Stimulated activated CD8-positive, alpha-beta memory T cell treated with anti-CD3 and anti-CD28 coated beads, Interleukin-12 subunit alpha, Interleukin-12 subunit beta, amount 100 ng/mL, for 4 hours (primary cell): ENCODE measurements at places on chromosomes 7 and 10.

DNA sequence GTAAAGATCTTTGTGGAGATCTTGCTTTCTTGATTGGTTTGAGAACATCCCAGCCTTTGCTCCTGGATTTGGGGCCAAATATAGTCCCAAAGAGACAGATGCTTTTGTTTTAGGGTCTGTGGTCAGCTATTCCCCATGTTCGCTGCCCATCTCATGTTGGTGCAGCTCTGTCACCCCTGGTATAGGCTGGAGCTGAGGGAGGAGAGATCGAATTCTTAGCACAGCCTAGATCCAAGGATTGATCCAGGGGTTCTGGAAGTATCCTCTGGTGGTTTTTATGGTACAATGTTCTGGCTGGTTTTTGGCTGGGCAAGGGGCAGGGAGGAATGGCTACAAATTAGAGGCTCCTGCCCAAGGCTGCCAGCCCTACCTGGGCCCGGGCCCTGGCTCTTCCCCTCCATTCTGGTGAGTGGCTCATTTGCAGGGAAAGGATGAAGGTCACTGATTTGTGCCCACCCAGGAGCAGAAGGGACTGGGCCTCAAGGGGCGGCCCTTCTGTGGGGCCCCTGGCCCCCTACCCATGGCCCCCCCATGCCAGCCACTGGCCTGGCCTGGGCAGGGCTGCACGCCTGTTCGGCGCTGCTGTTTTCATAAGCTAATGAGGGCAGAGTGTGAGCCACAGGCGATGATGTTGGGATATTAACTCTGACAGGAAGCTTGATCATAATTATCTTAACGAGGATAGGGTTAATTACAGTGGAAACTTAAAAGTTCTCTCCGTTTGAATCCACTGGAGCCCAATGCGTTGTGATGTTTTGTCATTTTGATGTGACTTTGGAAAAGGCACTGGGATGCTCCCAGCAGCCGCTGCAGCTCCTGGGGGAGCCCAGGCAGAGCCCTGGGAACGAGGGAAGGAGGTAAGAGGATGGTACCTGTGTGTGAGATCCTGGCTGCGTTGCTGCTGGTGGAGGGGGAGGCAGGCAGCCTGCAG, 600.6 kb downstream of the LRMDA start:
- DNase-seq, result no peak

DNA sequence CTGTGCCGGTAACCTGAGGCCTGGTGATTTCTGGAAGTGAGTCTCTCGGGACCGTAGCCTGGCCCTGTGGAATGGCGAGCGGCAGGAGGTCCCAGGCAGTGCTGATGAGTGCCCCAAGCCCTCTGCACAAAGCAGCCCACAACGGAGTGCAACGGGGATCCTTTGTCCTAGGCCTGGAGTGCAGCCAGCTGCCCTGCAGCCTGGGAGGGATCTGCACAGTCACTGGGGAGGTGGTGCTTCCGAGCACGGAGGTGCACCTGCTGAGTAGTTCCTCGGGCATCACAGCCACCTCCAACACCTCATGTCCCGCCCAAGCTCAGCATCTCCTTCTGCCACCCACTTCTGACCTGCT, 162.8 kb upstream of the ZMIZ1 start:
- no peak for DNase-seq

GRCh38 chr7:82404652-82405051, 38.9 kb downstream of the CACNA2D1 start:
- no peak for DNase-seq

- no peak for DNase-seq
Measured at GRCh38 chr10:132255489-132256344, 52.0 kb downstream of the STK32C start.

DNA sequence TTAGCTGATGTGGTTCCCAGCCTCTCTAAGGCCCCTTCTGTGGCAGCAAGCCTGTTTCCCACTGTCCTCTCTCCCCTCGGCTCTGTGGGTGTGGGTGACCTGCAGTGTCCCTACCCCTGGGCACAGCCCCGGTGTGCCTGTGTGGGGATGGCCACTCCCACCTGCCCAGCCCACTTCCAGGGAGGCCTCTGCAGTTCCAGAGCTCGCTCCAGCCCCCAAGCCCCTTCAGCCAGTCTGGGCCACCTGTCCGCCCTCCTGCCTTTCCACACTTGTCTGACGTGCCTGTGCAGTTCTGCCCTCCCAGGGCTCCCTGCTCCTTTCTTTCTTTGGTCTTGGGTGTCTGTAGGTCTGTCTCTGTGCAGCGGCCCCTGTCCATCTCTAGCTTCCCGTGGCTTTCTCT, 127.0 kb upstream of the PPIF start:
- no peak for DNase-seq

- DNase-seq, result no peak
Measured at GRCh38 chr7:159139639-159140038, 5.0 kb downstream of the VIPR2 start.

DNA sequence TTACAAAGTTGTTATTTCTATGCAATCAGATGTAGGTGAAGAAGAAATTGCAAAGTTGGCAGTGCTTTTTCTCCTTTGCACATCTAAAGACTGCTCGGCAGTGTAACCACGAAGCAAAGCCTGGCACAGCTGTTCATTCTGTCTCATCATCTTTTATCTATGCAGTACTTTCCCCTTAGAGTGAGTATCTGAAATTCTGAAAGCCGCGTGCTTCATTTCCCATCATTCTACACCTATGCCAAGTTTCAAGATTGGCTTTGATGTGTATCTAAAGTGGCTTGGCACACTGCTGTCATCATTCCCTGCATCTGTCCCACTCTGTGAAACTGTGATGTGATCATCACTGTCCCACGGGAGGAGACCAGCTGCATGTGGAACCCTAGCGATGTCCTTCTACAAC, 15.2 kb downstream of the SOSTDC1 start:
- no peak for DNase-seq

DNA sequence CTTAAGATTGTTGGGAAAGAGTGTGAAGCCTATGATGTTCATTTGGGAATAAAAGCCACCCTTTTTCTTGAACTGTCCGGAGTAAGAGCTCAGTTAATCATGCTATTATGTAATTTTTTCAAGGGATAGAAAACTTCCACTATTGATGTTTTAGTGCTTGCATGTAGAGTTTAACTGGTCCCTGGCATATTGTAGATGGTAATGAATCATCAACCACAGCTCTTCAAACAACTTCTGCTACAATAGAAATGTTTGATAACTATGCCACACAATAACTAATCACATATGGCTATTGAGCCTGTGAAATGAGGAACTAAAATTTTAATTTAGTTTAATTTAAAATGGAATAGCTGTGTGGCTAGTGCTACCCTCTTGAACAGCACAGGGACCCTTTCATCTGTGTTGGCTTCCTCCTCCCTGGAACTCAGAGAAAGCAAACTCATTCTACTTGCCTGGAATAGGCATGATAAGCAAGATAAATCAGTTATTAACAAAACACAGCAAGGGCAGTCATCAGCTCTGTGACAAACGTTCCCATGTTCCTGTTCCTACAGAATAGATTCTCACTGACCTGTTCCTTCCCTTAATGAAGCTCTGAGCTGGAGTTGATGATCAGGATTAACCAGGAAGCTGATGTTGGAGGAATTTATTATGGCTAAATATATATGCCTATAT, 4.9 kb upstream of the SRI start:
- no peak for DNase-seq

DNA sequence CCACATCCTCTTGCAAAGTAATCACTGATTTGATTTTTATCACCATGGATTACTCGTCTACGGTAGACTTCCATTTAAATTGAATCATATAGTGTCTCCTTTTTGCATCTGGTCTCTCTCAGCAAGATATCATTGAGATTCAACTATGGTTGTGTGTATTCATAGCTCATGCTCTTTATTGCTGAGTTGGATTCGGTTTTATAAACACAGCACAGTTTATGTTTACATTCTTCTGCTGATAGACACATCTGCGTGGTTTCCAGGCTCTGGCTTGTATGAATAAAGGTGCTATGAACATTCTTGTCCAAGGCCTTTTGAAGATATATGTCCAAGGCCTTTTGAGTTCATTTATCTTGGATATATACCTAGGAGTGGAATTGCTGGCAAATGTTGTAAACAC, 356.5 kb upstream of the CELF2 start:
- no peak for DNase-seq

- DNase-seq, result no peak
Measured at GRCh38 chr7:8035647-8036518, 67.3 kb downstream of the GLCCI1 start.

GRCh38 chr7:79622781-79623180, 169.3 kb upstream of the MAGI2 start:
- no peak for DNase-seq

GRCh38 chr7:150949971-150950491, 28.1 kb downstream of the KCNH2 start:
- DNase-seq, result no peak

DNA sequence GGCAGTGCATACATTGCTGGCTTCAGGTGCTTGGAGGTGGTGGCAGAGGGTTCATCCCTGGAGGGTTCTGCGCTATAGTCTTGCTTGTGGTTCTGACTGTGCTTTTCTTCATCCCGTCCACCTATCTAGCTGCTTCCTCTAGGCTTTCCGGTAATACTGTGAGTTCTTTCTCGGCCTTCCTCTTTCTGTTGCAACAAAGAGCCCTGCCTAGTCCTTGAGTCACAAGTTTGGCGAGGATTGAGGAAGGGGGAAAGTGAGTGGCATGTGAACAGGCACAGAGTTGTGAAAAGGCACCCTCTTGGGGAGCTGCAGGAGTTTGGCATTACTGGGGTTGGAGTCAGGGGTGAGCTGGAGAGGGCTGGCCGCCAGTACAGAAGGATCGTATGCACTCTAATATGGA, 123.0 kb downstream of the SH2D4B start:
- no peak for DNase-seq

GRCh38 chr10:84341538-84341856, 13.1 kb downstream of the CCSER2 start:
- no peak for DNase-seq

DNA sequence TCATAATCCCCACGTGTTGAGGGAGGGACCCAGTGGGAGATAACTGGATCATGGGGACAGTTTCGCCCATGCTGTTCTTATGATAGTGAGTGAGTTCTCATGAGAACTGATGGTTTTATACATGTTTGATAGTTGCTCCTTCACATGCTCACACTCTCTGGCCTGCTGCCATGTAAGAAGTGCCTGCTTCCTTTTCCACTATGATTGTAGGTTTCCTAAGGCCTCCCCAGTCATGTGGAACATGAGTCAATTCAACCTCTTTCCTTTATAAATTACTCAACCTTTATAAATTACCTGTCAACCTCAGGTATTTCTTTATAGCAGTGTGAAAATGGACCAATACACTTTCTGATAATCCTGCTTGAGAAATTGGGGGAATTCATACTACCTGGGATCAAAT, 80.2 kb downstream of the ZNF37A start:
- DNase-seq, result no peak

- DNase-seq, result no peak
Measured at GRCh38 chr10:5858811-5859210, 30.9 kb downstream of the ANKRD16 start.

- no peak for DNase-seq
Measured at GRCh38 chr7:116511552-116512519, 12.3 kb downstream of the CAV2 start.

DNA sequence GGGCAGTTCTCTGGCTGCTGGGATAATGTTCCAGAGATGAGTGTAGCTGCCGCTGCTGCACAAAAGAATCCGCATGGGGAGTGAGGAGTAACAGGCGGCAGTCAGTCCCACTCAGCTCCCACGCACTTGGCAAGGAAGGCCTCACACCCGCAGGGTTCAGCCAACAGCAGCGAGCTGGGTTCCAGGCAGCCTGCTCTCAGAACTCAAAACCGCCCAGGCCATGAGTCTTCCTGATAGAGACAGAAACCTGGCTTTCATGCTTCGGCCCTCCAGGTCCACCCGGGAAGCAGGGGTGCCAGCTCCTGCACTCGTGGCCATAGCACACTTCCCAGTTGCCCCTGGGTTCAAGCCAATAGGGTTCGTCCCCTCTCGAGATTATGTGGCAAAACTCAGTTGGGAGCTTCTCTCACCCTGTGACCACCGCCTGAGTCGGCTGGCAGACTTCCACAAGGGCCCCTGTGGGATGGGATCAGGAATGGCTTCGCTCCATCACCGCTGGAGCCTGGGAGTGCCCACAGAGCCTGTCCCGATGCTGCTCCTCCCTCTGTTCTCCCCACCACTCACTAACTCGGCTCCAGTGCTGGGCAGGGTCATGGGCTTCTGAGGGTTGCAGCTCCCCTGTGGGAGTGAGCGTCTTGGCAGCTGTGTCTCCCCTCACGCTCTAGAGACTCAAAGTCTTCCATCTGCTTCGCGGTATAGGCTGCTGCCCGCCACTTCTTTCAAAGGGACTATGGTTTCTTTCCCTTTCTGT, 20.6 kb downstream of the CLRN3 start:
- DNase-seq, result no peak

- DNase-seq, result no peak
Measured at GRCh38 chr7:117793521-117793920, 79.7 kb downstream of the CTTNBP2 start.

DNA sequence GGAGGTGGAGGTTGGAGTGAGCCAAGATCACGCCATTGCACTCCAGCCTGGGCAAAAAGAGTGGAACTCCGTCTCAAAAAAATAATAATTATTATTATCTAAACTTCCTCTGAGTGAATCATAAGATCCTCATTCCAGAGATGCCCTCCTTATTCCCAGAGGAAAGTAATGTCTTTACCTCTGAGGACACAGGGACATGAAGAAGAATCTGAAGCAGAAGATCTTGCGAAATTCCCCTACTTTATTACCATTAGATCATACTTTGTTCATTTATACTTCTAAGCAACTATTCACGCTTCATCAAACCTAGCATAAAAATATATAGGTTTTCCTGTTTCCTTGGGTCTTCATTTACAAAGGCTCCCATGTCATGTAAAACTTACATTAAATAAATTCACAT, 143.1 kb downstream of the ETV1 start:
- DNase-seq, result no peak

DNA sequence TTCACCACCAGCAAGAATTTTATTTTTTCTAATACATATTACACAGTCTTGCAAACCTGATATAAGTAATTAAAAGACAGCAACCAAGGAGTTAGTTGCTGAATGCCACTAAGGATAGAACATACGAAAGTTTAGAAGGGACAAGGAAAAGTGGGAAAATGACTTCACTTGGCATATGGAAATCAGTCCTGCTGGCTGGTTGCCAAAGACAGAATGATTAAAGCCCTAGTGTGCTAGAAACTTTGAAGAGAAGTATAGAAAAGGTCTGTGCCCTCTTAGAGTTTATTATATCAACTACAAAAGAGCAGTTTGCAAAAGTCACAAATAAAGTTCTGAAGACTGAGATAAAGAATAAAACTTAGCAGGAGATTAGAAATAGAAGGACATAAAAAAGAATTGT, 5.8 kb upstream of the YAE1 start:
- DNase-seq, result no peak

- no peak for DNase-seq
Measured at GRCh38 chr7:17126413-17127268, 171.8 kb upstream of the AHR start.

- DNase-seq, result no peak
Measured at GRCh38 chr10:725302-725701, 35.8 kb upstream of the DIP2C start.

DNA sequence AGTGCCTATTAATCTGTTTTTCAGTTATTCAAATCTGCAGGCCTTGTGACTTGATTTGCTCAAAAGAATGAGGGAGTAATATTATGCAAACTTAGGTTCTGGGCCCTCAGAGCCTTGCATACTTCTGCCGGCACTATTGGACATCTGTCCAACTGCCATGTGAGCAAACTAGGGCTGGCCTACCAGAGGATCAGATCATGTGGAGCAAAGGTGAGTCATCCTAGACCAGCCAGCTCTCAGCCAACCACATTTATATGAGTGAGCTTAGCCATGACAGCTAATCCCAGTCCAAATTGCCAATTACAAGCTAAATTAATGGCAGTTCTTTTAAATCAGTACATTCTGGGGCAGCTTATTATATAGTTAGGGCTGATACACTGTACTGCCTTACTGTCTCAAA, 69.6 kb downstream of the SDHAF3 start:
- no peak for DNase-seq
